Stimulated activated CD8-positive, alpha-beta memory T cell treated with anti-CD3 and anti-CD28 coated beads, Interleukin-2, amount 100 ng/mL, for 1 hour (primary cell): ENCODE measurements at places on chromosomes 7 and 10.

DNA sequence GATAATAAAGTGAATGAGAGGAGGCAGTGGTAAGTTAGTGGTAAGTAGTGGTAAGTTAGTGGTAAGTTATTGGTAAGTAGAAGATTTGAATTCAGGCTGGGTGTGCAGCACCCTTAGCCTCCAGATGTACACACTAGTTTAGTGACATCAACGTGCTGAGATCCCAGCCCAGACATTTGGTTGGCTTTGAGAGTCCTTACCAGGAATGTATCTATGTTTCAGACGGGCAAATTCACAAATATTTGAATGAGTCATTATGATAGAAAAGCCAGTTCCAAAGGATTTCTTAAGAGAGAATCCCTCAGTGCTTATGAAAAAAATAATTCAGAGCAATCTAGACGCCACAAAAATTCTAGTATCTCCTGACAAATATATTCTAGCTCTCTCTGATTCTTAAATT lies 70.0 kb downstream of the ARL4A start:
- DNase-seq: no peak

DNA sequence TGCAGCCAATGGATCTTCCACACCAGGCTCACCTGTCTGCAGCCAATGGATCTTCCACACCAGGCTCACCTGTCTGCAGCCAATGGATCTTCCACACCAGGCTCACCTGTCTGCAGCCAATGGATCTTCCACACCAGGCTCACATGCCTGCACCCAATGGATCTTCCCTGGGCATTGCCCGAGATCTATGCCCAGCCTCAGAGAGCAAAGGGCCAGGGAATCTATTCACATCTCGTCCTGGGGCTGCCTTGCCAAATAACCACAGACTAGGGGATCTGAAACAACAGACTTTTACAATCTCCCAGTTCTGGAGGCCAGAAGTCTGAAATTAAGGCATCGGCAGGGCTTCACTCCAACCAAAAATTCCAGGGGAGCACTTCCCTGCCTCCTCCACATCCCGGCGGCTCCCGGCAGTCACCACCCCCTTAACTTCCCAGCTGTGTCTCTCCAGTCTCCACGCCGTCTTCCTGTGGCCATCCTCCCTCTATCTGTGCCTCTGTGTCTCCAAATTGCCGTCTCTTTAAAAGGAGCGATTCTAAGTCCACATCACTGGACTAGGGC lies 92.4 kb upstream of the PPP2R2D start:
- no peak for DNase-seq

GRCh38 chr7:101940830-101941229 lies 123.4 kb downstream of the CUX1 start:
- no peak for DNase-seq

DNA sequence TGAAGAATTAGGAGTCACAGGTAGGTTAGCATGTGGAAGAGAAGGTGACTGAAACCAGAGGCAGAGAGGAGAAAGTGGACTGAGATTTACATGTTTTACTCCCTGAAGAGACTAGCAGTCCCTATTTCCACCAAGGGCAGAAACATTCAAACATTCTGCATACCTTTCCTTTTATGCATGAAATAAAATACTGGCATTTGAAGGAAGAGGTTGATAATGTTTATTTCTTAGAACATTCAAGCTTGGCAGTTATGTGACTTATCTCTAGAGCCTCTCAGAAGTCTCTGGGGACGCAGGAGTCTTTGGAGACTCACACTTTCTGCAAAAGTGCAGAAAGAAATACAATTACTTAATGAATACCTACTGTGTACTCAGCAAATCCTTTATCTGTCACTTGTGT lies 507.1 kb upstream of the C7orf33 start:
- no peak for DNase-seq

DNA sequence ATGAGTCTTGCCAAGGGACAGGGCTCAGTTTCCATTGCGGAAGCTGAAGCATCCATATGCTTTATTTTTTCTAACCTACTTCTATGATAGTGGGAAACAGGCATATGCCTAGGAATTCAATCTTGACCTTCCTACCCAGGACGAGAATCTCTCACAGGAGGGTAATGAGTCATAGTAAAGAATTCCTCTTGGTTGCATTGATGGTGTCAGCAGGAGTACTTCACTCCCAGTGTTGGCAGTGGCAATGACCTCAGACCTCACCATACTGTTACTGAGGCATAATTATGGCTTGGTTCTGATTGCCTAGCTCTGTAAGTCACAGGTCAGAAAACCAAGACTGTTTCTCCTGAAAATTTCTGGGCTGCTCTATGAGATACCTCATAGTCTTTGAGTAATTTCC lies 552.9 kb downstream of the ARL4A start:
- DNase-seq: no peak

DNA sequence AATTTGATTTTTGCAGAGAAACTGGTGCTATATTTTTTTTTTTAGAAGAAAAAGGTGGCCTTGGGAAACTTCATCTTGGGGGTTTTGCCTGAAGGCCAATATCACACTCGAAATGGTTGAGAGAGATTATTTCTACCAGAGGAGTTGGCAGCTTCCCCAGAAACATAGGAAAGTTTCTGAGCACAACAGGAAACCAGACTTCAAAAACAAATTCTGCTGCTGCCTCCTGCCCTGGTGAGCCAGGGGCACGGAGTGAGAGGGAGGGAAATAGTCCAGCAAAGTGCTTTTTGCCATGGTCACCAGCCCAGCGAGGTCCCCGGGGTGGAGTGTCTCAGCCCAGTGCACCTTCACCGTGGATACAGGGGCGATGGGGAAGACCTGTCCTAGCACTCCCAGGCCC lies 61.1 kb downstream of the FOXI2 start:
- no peak for DNase-seq

DNA sequence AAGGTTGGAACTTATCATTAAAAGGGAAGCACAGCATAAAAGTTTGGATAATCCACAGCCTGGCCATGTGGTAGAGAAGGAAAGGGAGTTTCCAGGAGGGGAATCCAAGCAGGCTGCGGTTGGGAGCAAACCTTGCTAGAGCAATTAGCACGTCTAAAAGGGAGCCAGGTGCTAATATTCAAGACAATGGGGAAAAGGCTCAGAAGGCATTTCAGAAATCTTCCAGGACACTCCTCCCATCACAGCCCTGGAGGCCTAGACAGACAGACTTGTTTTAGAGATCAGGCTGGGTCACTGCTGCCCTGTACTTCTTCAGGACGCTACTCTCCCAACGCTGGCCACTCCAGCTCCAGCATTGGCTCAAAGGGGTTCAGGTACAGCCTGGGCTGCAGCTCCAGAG lies 96.2 kb upstream of the KAT6B start:
- DNase-seq: no peak

GRCh38 chr7:155807065-155807671 lies 5.1 kb downstream of the SHH start:
- DNase-seq: no peak

DNA sequence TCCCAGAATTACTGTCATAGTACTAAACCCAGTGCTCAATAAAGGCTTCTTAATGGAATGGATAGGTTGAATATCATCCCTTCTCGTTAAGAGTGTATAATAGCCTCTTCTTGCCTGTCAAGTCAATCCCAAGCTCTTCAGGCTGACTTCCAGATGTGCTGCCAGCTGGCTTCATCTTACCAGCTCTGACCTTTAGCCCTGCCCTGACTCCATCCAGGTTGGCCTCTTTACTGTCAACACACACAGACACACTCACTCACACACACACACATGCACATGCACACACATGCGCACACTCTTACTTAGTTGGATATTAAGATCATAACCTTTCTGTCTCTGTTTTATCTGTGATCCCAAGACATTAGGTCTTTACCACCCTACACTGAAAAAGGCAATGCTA lies 49.1 kb downstream of the ASB4 start:
- DNase-seq: no peak

DNA sequence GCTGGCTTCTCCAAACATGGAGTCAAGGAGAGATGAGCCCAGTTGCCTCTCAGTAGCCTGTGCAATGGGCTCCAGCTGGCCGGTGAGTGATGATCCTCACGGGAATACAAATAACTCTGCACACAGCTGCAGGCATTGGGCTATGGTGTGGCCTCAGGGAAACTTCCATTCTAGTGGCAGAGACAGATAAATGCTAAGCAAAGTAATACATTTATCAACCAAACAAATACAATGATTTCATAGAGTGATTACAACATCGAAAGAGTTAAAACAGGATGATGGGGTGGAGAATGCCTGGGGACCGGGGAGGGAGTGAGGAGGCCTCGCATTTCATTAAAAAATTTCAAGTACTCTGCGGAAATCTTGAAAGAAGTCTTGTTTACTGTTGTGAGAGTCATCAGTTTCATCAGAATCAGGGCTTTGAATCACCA lies 15.0 kb upstream of the AKR1B1 start:
- DNase-seq: no peak

GRCh38 chr7:51031216-51031615 lies 248.5 kb upstream of the GRB10 start:
- DNase-seq: no peak

- no peak for DNase-seq
Observed at GRCh38 chr7:39617005-39617404, 6.4 kb upstream of the RALA start.

DNA sequence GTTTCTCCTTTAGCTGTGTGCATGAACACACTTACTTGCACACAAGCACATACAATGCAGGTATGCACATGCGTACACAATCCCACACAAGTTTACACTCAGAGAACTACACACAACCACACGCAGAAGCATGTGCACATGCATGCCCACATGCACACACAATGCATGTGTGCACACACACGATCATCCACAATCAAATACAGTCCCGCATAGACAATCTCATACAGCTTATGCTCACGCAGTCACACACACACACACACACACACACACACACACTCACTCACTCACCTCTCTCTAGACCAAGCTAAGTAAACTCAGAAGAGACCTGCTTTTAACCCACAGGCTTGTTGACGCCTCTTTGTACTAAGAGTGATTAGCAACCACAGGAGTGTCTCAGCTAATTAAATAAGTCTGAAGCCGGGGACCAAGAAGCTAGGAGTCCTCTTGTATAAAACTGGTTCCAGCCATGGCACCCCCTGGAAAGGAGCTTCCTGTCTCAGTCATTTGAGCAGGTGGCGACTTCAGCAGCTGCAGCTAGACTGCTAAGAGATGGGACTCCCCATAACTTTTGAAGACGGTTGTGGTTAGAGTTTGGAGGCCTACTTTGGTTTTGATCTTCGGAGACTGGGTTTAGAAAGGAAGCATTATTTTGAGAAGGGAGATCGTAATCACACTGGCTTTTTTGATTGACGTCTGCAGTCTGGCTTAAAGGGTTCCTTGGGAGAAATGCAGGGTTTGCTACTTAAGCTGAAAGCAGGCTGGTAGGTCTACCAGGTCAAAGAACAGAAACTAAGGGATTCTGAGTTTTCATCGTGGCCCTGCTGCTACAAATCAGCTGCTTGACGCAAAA lies 82.3 kb upstream of the ADRB1 start:
- DNase-seq: peak; percentile 34

DNA sequence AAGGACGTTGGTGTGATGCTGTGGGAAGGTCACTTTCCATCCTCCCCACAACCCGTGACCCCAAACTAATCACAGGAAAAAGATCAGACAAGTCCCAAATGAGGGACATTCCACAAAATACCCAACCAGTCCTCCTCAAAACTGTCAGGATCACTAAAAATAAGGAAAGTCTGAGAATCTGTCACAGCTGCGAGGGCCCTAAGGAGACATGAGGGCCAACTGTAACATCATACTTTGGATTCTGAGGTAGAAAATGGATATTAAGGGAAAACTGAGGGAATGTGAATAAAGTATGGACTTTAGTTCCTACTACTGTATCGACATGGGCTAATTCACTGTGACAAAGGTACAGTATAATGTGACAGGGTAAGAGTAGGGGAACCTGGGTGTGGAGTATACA lies 85.1 kb upstream of the FAM20C start:
- no peak for DNase-seq

- no peak for DNase-seq
Observed at GRCh38 chr10:129744134-129745111, 219.7 kb downstream of the EBF3 start.

- no peak for DNase-seq
Observed at GRCh38 chr10:5411941-5412276, 448 bp upstream of the NET1 start.

GRCh38 chr7:148155000-148155399 lies 435.6 kb upstream of the C7orf33 start:
- DNase-seq: no peak

- DNase-seq: no peak
Observed at GRCh38 chr7:1421946-1422345, 37.3 kb downstream of the MICALL2 start.

DNA sequence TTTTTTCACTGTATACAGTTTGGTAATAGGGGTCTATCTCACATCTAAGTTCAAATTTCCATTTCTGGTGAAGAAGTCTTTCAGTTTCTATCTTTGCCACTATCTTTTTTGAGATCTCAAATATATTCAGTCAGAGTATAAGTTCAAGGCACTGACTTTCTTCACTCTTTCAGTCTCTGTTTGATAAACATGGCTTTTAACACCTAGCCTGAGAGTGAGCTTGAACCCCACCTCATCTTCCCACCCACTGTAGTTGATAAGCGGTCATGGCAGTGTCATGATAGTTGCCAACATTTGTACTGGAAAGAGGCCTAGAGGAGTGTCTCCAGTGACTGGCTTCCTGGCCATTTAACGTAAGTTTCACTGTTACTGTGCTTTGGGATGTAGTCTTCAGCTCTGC lies 41.2 kb upstream of the AGR3 start:
- no peak for DNase-seq

GRCh38 chr10:125637496-125637895 lies 45.5 kb downstream of the TEX36 start:
- DNase-seq: no peak

DNA sequence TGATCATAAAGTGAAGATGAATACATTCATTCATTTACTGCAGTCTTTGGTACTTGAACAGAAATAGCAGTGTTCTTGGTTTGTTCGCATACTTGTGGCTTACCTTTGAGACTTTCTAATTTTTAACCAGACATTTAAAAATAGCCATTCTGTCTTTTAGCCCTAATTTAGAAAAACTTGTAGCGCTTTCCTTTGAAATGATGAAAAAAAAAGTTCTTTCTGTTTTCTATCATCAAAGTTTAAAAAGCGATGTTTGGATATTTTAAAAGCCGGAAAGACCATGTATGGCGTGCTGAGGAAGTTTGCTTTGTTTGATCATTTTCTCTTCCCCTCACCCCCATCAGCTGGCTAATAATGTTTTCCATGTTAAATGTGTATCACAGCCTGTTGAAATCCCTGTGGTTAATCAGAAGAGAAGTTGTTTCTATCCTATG lies 116.3 kb downstream of the CUX1 start:
- no peak for DNase-seq

GRCh38 chr10:50635286-50635685 lies 11.5 kb upstream of the SGMS1 start:
- no peak for DNase-seq

- DNase-seq: no peak
Observed at GRCh38 chr7:129729511-129729910, 118.0 kb downstream of the NRF1 start.
